AML-193 (cell line): ENCODE measurements at places on chromosomes 4 and X.

DNA sequence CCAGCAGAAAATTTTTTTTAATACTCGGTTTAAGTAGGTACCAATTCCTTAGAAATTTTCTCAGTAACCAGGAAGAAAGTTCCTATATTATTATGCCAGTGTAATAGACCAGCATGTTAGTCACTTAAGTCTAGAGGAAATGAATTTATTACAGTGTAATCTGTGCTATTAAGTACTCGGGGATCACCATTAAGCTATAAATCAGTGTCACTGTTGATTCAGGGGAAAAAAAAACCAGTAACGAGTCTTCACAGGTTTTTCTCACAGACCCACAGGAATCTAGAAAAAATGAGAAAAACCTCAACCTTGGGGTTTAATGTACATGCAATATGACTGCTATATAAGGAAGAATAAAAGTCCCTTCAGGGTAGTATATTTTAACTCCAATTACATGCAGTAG is 138.3 kb upstream of the IL1RAPL2 start:
- no peak for DNase-seq

DNA sequence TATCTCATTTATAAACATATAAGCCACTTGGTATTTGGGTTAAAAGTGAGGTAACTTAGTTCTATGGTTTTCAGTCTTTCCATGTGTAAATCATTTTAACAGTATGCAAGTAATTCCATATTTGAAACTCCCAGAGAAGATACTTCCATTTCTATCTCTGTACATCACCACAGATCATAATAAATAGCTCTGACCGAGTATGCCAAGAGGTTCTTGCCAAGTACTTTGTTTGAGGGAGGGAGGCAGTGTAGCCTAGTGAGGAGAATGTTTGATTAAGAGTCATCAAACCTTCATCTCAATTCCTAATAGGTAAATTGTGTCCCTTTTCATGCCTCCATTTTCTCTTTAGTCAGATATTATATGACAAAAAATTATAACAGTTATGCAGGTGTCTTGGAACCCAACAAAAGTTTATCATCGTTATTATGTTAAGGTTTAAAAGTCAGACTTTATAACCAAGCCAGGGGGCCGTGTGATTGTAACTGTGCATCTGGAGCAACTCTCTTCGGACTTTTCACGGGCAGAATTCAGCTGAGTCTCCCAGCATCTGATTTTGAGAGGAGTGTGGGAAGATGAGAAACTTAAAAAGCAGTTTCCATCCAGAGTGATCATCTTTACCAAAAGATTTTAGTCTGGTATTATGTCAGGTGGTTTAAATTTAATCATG is 123.8 kb downstream of the ANK2 start:
- no peak for DNase-seq

GRCh38 chr4:121015421-121015820 is 56.9 kb downstream of the NDNF start:
- DNase-seq, result no peak

- DNase-seq, result no peak
These were observed 52.2 kb downstream of the APOO start for GRCh38 chrX:23855569-23855968.

- no peak for DNase-seq
These were observed 86.5 kb downstream of the DRD5 start for GRCh38 chr4:9867751-9868425.

DNA sequence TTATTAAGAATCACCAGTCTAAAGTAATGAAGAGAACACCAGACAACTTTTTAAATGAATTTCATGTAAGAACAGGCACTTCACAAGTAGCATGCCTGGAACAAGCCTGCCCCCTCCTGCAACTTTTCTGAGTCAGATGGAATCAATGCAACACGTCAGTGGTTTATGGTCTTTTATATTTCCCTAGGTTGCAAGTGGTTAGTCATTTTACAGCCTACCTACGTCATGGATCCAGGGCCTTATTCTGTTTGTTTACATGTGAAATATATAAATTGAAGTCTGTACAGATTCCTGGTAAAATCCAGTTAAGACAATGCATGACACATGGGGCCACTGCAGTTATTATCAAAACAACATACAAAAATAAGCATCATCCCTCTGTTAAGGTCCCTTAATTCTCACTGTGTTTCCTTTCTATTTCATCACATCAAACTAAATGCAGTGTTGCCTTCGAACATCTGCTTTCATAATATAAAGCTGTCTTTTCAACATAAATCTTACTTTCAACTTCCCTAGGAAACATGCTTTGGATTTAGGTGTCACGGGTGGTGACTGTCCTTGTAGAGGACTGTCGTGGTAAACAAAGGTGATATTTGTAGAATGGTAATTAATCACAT is 309.3 kb downstream of the FRMPD4 start:
- DNase-seq, result no peak

DNA sequence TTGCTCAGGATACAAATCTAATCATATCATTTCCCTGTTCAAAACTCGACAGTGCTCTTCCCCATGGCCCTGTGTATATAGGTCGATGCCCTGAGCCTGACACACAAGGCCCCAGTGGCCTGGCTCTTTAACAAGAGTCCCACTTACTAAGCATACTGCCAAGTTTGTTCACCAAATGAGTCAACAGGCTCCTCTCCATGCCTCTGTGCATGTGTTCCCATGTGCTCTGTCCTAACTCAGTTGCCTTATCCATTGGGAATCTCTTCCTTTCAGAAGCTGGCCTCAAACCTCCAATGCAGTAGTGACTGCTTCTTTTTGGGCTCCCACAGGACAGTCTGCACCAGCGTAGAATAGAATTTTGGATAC is 18.9 kb upstream of the CXCR3 start:
- DNase-seq, result no peak

- no peak for DNase-seq
These were observed 1.2 kb downstream of the IL15 start for GRCh38 chr4:141637565-141637964.

- no peak for DNase-seq
These were observed 336.8 kb downstream of the BCOR start for GRCh38 chrX:39760930-39761329.

DNA sequence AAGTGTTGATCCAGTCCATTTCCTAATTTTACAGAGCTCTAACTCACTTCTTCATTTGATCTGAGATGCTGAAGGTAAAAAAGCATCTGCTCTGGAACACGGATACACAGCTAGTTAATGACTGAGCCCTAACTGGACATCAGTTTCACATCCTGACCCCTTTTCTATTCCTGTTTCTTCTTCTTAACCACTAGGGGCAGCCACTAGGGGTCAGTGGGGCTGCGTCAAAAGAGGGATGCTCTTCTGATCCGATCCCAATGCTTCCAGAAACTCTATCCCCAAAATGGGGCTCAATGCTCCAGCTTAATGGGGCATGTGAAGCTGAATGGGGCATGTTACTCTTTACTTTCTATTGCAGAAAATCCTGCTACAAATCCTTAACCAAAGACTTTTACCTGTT is 33.4 kb upstream of the PHKA2 start:
- DNase-seq, result peak; percentile 6

DNA sequence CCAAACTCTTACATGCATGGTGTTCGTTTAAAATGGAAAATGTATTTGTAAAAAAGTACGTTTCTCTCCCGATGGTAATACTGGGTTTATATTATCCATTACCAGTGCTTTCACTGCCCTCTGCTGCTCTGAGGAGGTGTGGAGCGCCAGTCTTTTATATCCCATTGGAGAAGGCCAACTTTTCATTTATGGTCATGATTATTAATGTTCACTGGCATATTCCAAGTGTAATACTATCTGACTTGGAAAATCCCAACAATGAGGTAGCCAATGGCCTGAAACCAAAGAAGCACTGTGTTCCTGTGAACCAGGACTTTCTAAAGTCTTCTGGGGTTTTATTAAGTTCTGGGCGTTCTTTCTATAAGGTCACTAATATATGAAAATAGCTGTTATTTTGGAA is 80.7 kb downstream of the SYNPO2 start:
- peak; percentile 26 for DNase-seq

DNA sequence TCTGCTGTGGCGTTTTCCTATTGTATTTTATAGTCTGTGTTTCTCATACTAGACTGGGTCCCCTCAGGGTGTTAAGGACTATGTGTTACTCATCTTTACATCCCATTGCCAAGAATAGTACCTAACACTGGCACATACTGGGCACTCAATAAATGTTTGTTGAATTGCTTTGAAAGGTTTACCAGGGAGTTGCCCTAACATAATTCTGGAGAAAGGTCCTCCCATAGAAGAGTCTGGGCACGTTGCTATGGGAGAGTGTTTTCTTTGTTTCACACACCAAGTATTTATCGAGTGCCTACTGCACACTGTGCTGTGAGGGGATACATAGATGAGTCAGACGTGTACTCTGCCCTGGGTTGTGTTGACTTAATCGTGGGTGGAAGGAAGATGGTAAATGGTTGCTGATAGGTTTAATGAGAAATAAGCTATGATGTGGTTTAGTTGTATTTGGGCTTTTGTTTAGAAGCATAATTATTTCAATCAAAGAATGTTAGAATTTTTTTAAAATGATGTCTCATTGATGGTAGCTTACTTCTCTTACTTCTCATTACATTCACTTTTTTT is 42.9 kb downstream of the AFF1 start:
- DNase-seq, result no peak

DNA sequence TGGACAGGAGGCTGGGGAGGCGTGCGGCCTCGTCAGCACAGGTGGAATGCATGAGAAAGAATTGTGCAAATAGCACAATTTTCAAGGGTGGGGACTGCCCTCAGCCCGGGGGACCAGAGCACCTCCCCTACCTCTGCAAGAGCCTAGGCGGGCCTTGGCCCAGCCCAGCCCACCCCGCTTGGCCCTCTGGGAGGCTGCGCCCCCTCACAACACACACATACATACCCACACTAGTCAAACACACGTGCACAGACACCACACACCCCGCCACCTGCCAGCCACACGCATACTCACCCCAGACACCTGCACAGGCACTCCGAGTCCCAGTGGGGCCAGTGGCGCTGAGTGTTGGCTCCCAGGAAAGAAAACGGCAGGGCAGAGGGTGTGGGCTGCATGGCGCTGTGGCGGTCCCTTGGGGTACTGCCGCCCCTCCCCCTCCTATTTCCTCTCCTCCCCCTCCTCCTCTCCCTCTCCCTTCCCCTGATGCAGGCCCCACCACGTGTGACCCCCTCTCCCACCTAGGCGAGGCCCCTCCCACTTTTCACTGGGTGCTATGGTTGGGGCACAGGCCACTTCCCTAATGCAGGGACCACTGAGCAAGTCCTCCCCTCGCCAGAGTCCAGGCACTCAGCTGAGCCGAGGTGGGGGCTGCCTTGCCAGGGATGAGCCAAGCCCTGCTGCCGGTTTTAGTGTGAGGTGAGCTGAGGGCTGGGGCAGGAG is 84.5 kb downstream of the FAM53A start:
- no peak for DNase-seq

DNA sequence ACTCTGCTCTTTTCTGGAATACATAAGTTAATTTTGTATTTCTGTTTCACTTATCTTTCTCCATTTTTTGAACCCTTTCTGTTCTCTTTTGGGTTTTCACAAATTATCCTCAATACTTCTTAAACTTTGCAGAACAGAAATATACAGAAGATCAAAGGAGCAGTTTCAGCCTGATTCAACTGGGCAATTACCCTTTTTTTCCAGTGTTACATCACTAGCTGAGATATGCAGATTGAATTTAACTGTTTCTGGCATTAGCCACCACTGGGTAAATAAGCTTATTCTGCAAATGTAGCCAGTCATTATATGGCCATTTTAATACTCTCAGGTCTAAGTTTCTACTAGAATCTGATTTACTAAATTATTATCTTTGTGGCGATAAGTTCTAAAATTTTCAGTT is 66.9 kb upstream of the GRID2 start:
- DNase-seq, result no peak

DNA sequence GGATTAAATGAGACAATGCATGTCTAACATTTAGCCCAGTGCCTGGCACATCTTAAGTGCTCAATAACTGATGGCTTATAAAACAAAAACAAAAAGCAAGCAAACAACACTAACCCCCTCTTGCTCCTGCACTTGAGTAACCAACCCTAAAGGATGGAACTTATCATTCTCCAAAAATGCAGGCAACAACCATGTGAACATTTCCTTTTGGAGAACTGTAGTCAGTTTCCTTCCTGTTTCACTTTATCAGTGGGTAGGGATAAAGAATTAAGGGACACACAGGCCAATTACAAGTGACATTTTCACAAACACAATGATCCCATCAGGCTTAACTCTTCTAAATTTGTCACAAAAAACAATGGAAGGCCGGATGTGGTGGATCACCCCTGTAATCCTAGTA is 30.4 kb downstream of the RPS3A start:
- no peak for DNase-seq

DNA sequence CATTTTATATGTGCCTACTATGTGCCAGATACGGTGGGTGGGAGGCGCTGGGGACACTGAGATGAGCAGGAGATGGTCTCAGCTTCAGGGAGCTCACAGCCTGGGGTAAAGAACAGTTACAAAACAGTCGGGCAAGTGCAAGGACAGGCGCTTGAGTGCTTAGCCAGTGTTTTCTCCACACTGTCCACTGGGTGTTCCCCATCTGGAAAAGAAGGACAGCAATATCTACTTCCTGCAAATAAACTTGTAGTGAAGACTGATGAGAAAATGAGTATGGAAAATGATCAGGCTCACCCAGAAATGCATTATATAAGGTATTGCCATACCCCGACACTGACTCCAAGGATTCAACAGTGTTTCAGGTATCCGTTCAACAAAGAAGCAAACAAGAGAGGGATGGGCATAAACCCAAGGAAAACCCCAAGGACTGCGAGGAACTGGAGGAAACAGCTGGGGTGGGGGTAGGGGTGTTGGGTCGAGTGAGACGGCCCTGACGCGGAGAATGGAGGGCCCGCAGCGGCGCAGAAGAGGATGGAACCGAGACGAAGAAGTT is 835 bp downstream of the TMEM185A start:
- DNase-seq, result no peak

GRCh38 chr4:139783741-139784484 is 118.3 kb downstream of the MGST2 start:
- DNase-seq, result no peak

GRCh38 chrX:49116076-49116475 is 7.5 kb downstream of the GPKOW start:
- DNase-seq, result no peak

DNA sequence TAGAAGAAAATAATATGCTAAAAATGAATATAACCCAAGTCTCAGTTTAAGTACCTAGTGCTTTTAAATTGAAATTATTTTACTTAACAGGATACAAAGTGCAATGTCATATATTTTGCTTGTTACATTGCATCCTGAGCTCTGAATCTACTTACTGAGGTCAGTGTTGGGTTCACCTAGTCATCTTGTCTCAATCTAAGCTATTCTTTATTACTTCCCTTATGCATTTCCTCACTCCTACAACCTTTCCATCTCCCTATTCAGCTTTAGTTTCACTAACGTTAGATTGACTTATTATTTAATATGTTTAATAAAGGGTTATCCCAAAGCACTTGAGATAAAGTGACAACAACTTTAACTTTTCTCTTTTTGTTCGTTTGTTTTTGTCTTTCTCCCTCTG is 483.7 kb downstream of the FSTL5 start:
- no peak for DNase-seq

DNA sequence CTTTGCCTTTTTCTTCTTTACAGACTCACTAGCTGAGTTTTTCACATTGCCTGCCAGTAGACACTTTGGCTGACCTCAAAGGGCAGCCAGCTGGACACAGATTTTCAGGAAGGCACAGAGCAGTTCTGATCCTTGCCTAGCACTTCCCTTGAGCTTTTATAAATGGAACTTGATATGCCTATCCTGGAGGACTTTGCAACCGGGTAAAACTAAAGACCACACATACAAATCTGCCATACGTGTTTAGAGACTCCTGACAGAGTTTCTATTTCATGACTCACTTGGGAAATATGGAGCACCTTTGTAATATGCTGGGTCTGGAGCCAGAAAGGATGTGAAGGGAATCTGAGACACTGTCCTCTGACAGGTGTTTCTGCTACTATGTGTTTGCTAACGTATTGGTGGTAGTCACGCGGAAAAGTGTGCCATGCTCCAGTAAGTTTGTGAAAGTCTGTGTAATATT is 56.7 kb upstream of the RASSF6 start:
- DNase-seq, result no peak
